Fibroblast of the aortic adventitia (primary cell): ENCODE measurements at places on chromosomes 6 and 20. TPM values are rescaled to one million over a fixed set of nuclear protein-coding genes. Genes with fewer than 3 reads are reported as not detected.

Gene MLN
- total RNA-seq, result not detected in 2 replicates

Gene OGFR
- 31.0 and 46.4 TPM in 2 replicates for total RNA-seq

Gene BPIFB1
- total RNA-seq, result not detected in 2 replicates

DNA sequence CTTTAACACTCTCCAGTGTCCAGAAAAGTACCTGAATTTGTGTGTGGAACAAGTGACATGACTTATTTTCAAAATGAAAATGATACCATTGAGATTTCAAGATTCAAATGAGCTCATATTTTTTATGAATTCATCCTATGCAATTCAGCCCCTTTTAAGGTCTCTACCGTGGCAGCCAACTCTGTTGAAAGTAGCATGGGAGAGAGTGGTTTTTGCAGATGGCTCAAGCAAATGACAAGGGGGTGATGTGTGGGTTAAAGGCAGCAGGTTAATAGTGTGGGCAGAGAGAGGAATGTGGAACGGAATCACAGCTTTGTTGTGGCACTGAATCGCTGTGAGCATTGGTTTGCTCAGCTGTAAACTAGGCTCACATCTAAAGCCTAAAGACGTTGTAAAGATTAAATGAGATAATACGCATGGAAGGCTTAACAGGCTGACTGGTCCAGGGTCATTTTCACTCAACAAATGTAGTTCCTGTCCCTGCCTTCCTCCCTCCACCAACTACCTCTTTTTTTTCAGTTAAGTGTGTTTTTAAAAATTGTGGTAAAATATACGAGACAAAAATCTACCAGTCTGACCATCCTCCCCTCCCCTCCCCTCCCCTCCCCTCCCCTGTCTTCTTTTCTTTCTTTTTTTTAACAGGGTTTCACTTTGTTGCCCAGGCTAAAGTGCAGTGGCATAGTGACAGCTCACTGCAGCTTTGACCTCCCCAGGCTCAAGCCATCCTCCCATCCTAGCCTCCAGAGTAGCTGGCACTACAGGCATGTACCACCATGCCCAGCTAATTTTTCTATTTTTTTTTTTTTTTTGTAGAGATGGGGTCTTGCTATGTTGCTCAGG lies 114.7 kb upstream of the ZNF217 start:
- DNase-seq, result peak; percentile 25

DNA sequence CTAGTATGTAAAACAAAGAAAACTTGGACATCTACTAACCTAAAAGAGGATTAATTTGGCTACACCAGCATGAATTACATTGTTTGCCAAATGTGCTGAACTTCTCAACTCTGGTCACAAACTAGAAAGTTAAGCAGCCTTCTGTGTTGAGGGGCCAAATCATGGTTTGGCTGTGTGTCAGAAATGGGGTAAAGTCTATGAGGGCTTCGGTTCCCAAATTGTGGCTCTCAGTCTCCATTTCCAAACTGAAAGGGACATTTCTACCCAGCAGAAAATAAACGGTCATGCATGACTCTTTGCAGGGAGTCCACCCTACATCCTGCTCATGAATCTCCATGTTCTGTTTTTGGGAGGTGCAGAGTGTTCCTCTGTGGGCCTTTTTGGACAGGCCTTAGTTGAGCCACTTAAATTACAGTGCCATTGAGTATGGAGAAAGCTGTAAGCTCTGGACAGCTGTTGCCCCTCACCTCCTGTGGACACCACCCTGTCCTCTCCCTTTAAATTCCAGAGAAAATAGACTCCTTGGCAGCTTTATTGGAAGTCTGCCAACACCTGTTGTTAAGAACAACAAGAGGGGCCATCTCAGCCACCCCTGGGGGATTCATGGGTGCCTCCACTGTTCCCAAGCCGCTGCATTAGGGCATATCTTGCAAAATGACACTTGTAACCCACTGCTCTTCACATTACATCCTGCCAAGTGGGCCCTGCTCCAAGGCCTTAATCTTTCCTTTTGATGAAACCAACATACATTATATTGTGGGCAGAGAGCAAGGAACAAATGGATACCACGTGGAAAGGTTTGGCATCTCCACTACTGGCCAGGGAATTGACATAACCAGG lies 27.5 kb upstream of the SNRPC start:
- peak; percentile 27 for DNase-seq

DNA sequence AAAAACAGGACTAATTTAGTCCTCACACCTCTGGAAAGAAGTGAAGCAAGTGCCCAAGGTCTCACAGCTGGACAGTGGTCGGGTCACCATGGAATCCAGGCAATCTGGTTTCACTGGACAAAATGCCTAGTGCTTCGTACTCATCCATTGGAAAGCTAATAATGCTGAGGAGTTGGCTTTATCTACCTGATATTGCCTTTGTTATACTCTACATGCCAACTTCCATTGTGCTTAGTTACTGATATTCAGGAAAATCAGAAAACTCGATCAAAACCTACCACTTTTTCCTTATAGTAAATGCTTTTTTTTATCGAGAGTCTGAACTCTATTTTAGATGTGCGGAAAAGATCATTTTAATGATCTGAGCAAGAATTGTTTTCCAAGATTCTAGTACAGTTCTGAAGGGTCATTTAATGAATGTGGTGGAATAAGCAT lies 966 bp downstream of the CFAP206 start:
- no peak for DNase-seq

DNA sequence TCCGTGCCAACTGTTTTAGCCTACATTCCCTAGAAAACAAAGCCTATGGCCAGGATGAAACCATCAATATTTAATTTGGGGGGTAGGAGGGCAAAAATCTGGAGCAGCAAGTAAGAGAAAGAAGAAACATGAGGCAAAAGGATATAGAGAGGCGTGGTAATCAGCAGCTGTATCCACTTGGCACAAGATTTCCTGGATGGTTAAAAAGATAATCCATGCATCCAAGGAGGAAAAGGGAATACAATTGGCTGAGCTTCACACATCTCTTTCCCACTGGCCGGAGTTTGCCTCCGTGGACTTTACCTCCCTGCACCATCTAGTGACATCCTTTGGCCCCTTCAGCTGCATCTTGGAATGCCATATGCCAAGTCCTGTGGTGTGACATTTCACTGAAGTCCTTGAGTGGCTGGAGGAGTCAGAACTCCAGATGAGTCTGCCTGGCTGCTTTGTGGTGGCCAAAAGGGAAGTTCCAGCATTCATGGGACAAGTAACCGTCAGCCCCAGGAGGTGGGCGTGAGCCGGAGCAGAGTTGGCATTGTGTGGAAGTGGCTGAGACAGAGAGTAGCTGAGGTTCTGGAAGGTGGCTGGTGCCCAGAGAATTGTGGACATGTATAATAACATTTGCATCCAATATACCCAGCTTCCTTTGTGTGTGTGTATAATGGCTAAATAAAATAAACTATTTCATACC lies 13.7 kb upstream of the TMX4 start:
- DNase-seq, result no peak

- no peak for DNase-seq
Measured at GRCh38 chr6:157300436-157300835, 22.9 kb downstream of the TMEM242 start.

DNA sequence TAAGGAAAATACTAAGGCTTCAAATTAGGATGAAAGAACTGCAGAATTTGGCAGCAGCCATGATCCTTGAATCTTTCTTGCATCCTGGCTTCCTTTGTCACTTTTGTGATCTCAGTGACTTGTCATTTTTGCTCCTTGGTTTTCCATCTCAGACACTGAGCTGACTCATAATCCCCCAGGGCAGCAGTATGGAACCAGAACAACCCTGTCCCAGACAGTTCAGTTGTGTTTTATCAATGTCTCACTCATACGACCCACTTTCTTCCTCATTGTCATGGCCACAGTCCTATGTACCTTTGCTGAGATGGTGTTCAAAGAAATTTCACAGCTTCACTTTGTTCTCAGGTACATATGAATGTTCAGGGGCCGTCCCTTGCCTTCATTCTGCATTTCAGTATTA lies 488.5 kb upstream of the BTBD3 start:
- DNase-seq, result no peak
